ENCODE measurements at places on chromosomes 7 and 10.

DNA sequence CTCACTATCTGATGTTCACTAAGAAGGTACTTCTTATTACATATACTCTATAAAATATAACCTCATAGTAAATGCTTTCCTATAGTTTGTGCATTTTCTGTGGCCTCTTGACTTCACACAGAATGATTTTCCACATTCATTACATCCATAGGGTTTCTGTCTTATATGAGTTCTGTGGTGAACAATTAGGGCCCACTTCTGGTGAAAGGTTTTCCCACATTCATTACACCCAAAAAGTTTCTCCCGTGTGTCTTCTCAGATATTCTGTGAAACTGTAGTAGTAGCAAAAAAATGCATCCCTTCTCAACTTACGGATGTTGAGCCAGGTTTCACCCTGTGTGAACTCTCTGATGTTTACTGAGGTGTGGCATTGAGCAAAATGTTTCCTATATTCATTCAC is 119.3 kb downstream of the ZNF33B start:
- no peak for DNase-seq

DNA sequence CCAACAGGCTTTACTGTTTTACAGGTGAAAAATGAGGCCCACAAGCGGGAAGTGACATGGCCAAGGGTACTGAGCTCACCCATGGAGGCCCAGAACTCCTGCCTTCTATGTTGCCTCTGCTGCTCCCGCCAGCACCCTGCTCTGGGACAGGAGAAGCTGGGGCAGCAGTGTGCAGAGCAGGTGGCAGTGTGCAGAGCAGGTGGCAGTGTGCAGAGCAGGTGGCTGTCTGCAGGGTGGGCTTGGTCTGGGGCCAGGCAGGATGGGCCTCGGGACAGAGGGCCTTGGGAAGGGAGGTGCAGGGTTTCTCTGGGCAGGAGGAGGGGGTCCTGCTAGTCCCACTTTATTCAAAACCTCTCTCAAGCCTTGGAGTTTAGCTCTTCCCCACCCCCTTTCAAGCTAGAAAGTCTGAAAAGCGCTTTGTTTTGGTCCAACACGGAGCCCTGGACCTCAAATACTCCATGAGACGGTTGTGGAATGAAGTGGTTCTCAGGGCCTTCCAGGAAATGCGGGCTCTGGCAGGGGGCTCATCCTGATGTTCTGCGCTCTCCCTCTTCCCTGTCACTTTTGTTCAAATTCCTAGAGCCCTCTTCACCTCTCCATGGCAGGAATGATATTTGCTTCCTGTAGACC is 26.8 kb downstream of the TSPAN15 start:
- no peak for DNase-seq

GRCh38 chr10:51915031-51915542 is 215.7 kb upstream of the CSTF2T start:
- no peak for DNase-seq

GRCh38 chr10:32622409-32622808 is 176.5 kb downstream of the CCDC7 start:
- no peak for DNase-seq

GRCh38 chr10:131933016-131933695 is 32.3 kb downstream of the PPP2R2D start:
- no peak for DNase-seq

Measured in nucleus accumbens (tissue), 56 donors.